ENCODE measurements at places on chromosomes 1 and 21.

GRCh38 chr1:61980561-61980960 is 214.1 kb upstream of the L1TD1 start:
- no peak for DNase-seq

GRCh38 chr1:195763907-195764374 is 844.3 kb downstream of the KCNT2 start:
- no peak for DNase-seq

- DNase-seq, result no peak
Measured at GRCh38 chr1:15402809-15403450, 6.8 kb upstream of the EFHD2 start.

GRCh38 chr1:180358649-180359048 is 128.6 kb downstream of the LHX4 start:
- no peak for DNase-seq

- DNase-seq, result no peak
Measured at GRCh38 chr1:230340526-230341161, 85.5 kb downstream of the PGBD5 start.

GRCh38 chr1:179168536-179168935 is 60.9 kb downstream of the ABL2 start:
- no peak for DNase-seq

- DNase-seq, result no peak
Measured at GRCh38 chr1:78533527-78533926, 42.8 kb downstream of the PTGFR start.
